NCI-H69 (cell line): ENCODE measurements at places on chromosomes 1 and 21.
A peak's percentile ranks its signal among the peaks of the same experiment; 100 is the strongest.

GRCh38 chr21:41373763-41374162, 11.9 kb downstream of the MX2 start:
- no peak for DNase-seq

DNA sequence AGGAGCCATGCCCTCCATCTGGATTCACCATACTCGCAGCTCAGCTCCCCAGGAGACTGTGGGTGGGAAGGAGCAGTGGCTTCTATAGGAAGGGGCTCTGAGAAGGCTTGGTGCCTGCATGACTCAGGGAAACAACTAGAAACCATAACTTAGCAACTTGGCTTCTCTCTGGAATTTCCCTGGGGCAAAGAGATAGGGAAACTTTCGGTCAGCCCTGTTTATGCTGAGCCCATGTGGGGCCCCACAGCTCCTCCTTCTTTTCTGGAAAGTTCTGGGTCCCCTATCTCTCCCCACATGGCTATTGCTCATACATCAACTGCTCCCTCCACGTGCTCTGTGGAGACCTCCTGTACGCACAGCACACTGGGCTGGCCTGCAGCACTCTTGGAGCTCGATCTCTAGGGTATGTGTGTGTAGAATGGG, 39.3 kb downstream of the PLEKHA6 start:
- DNase-seq: no peak

- no peak for DNase-seq
These were observed 37.2 kb downstream of the ATP2B4 start for GRCh38 chr1:203663821-203664220.

DNA sequence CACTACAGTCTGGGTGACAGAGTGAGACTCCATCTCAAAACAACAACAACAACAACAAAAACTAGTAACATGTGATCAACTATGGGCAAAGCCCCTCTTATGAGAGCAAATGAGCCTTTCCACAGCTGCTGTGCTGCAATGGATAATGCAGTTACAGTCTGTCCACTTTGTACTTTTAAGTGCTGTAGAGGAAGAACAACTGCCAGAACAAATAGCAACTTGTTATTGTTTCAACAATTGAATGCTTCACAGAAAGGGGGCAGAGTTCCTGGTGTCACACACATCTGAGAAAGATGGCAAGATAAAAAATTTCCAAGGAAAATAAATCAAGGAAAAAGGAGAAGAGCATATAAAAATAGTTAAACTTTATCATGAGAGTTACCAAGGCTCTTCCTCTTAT, 243.6 kb upstream of the DMRTA2 start:
- no peak for DNase-seq

DNA sequence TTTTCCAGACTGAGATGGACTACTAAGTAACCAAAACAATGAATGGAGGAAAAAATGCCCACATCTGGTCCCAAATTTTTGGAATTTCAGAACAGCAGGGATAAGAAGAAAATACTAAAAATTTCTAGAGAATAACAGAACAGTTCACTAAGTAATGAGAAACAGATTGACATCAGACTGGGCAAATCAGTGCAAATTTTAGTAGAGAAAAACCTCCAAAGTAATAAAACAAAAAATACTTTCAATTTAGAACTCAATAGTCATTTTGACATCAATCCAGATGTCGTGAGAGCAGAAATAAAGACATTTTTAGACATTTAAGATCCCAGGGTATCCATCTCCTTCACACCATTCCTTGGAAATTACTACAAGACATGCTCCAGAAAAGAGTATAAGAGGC, 39.3 kb downstream of the CRP start:
- DNase-seq: no peak

GRCh38 chr1:203440771-203441170, 34.8 kb upstream of the PRELP start:
- peak; percentile 64 for DNase-seq

GRCh38 chr1:81126989-81127581, 673.6 kb upstream of the ADGRL2 start:
- no peak for DNase-seq

- no peak for DNase-seq
These were observed 128.4 kb downstream of the PTPN14 start for GRCh38 chr1:214423045-214423444.
